ENCODE measurements at places on chromosomes 4 and X.
A peak's percentile ranks its signal among the peaks of the same experiment; 100 is the strongest.

DNA sequence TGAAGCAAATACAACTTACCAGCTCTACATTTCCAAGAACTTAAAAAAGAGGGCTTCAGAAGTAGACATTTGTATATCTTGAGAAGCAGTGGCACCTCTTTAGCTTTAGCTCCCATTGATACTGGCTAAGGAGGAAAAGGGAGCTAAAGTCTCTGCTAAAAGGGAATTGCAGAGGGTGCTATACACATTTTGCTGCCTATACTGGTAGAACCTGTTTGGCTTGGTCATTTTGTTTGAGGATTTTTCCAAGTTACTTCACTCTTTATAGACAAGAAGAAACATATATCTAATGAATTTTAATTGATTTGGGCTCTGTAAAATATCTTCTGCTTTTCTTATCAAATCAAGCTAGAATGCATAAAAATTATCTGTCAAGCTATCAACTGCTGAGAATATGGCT is 11.8 kb downstream of the PAPSS1 start:
- DNase-seq, result no peak
- no peaks in the 10 kb centered on the region for H3K4me1 ChIP-seq
- H3K27ac ChIP-seq, result no peak overlapping the region
- no peaks in the 10 kb centered on the region for H3K36me3 ChIP-seq
- H3K27me3 ChIP-seq, result no peaks in the 10 kb centered on the region
- no peak overlapping the region for H3K4me3 ChIP-seq

GRCh38 chr4:83910693-83911092 is 374.8 kb downstream of the GPAT3 start:
- H3K27me3 ChIP-seq, result no peaks in the 10 kb centered on the region
- no peak overlapping the region for H3K4me3 ChIP-seq
- no peak overlapping the region for H3K27ac ChIP-seq
- H3K36me3 ChIP-seq, result no peaks in the 10 kb centered on the region
- DNase-seq, result no peak

- H3K4me1 ChIP-seq, result no peaks in the 10 kb centered on the region
- DNase-seq, result no peak
- no peak overlapping the region for H3K27ac ChIP-seq
- no peaks in the 10 kb centered on the region for H3K27me3 ChIP-seq
- H3K4me3 ChIP-seq, result no peak overlapping the region
These were observed 550.5 kb downstream of the PDHA2 start for GRCh38 chr4:96390404-96390803.

DNA sequence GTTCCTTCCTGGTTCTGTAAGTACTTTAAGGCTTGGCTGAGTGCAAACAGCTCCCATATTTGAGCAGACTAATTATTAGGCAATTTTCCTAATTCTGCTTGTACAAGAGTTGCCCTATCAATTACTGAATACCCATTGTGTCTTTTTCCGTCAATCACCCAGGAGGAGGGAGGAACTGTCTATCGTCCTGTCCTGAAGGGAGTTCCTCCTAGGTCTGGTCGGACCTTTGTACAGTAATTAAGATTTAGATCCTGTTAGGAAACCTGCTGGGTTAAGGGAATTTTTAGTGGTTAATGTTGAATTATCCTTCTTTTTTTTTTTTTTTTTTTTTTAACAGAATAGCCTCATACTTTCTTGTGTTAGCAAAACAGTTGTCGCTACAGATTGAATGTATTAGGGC is 130.1 kb downstream of the KDM6A start:
- no peak overlapping the region for H3K4me3 ChIP-seq
- H3K27me3 ChIP-seq, result no peaks in the 10 kb centered on the region
- DNase-seq, result no peak
- H3K27ac ChIP-seq, result no peak overlapping the region

DNA sequence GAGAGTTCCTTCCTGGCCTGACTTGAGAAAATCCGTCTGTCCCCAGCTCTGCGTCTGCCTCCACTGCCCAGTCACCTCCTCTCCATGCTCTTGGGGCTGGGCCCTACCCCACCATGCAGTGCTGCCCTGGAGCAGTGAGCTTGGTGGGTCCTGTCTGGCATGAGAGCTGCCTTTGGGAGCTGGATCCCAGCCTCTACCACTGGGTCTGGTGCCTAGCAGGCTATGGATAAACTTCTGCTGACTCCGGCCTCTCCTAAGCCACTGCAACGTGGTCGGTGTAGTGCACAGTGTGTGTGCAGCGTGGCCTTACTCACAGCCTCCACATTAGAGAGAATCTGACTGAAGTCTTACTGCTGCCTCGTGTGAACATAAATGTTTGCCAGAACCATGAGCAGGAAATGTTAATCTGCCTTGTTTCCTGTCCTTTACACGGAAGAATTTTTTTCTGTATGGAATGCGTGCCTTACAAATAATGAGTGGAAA is 47.6 kb downstream of the HTT start:
- H3K27me3 ChIP-seq, result no peaks in the 10 kb centered on the region
- no peak for DNase-seq

- no peak for DNase-seq
- no peak overlapping the region for H3K27ac ChIP-seq
- H3K4me1 ChIP-seq, result no peaks in the 10 kb centered on the region
These were observed 70.4 kb downstream of the ELOVL6 start for GRCh38 chr4:110128029-110128428.

- H3K4me3 ChIP-seq, result no peak overlapping the region
- no peak overlapping the region for H3K27ac ChIP-seq
- H3K4me1 ChIP-seq, result no peaks in the 10 kb centered on the region
- no peaks in the 10 kb centered on the region for H3K27me3 ChIP-seq
These were observed 729.0 kb upstream of the AADAT start for GRCh38 chr4:170818786-170819185.

GRCh38 chr4:22895482-22895881 is 202.7 kb downstream of the GBA3 start:
- no peak for DNase-seq
- H3K4me1 ChIP-seq, result no peaks in the 10 kb centered on the region
- H3K4me3 ChIP-seq, result no peak overlapping the region
- no peaks in the 10 kb centered on the region for H3K27me3 ChIP-seq
- H3K36me3 ChIP-seq, result no peaks in the 10 kb centered on the region

- H3K36me3 ChIP-seq, result no peaks in the 10 kb centered on the region
- no peak overlapping the region for H3K27ac ChIP-seq
- no peaks in the 10 kb centered on the region for H3K4me1 ChIP-seq
- no peak for DNase-seq
These were observed 188.7 kb downstream of the GBA3 start for GRCh38 chr4:22881411-22881810.

DNA sequence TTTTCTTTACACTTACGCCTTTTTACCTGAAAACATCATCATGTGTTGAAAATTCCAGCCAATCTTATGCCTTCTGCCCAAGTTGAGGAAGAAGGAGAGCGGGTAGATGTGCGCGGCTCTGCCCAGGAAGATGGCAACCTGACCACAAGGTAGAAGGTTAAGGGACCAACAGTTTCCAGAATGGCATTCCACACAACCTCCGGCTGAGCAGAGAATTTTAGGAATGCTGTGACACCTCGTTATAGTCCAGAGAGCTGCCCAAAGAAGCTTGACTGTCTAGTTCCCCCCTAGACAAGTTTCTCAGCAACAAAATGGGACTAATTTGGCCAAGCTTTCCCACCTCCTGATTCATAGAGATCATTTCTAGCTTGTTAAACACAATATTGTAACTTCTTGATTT is 75.1 kb downstream of the CHST7 start:
- H3K36me3 ChIP-seq, result no peaks in the 10 kb centered on the region
- H3K4me3 ChIP-seq, result no peak overlapping the region
- no peak for DNase-seq
- no peaks in the 10 kb centered on the region for H3K27me3 ChIP-seq
- H3K27ac ChIP-seq, result no peak overlapping the region

GRCh38 chr4:183554878-183555585 is 50.2 kb downstream of the ING2 start:
- no peaks in the 10 kb centered on the region for H3K27me3 ChIP-seq
- no peaks in the 10 kb centered on the region for H3K36me3 ChIP-seq
- no peak overlapping the region for H3K27ac ChIP-seq
- H3K4me1 ChIP-seq, result no peaks in the 10 kb centered on the region
- DNase-seq, result no peak
- H3K4me3 ChIP-seq, result no peak overlapping the region

DNA sequence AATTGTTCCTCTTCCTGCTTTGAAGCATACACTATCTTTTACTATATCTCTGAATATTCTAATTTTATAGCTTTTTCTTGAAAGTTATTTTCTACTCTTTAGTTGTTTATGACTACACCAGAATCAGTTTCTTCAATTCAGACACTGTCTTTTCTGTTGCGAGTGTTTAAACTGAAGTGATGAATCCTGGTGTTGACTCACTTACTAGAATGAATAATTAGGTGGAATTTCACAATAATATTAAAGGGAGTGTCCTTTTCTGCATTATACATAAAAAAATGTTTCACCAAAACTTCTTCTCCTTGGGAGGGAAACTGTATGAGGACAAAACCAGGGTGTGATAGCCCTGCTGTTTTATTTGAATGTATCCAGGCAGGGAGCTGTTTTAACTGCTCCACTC is 1383.1 kb downstream of the C4orf33 start:
- no peaks in the 10 kb centered on the region for H3K36me3 ChIP-seq
- DNase-seq, result no peak
- no peaks in the 10 kb centered on the region for H3K27me3 ChIP-seq
- H3K4me3 ChIP-seq, result no peak overlapping the region
- no peak overlapping the region for H3K27ac ChIP-seq

- H3K4me1 ChIP-seq, result no peaks in the 10 kb centered on the region
- no peak overlapping the region for H3K4me3 ChIP-seq
- no peaks in the 10 kb centered on the region for H3K27me3 ChIP-seq
- H3K27ac ChIP-seq, result no peak overlapping the region
- no peaks in the 10 kb centered on the region for H3K36me3 ChIP-seq
- no peak for DNase-seq
These were observed 48.2 kb downstream of the TMEM156 start for GRCh38 chr4:38983787-38984598.

- DNase-seq, result peak; percentile 65
These were observed 6.6 kb downstream of the TIMM17B start for GRCh38 chrX:48890934-48891401.

- H3K27me3 ChIP-seq, result no peaks in the 10 kb centered on the region
- no peak for DNase-seq
- H3K4me1 ChIP-seq, result no peaks in the 10 kb centered on the region
- no peaks in the 10 kb centered on the region for H3K36me3 ChIP-seq
- H3K27ac ChIP-seq, result no peak overlapping the region
These were observed 15.0 kb downstream of the CLDN2 start for GRCh38 chrX:106935175-106935574.

GRCh38 chrX:65997978-65998717 is 41.7 kb downstream of the VSIG4 start:
- no peaks in the 10 kb centered on the region for H3K27me3 ChIP-seq
- H3K36me3 ChIP-seq, result no peaks in the 10 kb centered on the region
- H3K27ac ChIP-seq, result no peak overlapping the region

DNA sequence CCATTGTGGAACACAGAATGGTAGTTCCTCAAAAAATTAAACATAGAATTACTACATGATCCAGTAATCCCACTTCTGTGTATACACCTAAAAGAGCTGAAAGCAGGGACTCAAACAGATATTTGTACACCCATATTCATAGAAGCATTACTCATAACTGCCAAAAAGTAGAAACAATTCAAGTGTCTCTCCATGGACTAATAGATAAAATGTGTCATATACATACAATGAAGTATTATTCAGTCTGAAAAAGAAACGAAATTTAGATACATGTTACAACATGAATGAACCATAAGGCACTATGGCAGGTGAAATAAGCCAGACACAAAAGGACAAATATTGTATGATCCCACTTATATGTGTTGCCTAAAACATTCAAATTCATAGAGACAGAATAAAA is 145.1 kb downstream of the ANTXR2 start:
- no peaks in the 10 kb centered on the region for H3K4me1 ChIP-seq
- no peaks in the 10 kb centered on the region for H3K36me3 ChIP-seq
- DNase-seq, result no peak
- H3K4me3 ChIP-seq, result no peak overlapping the region
- H3K27me3 ChIP-seq, result no peaks in the 10 kb centered on the region

GRCh38 chr4:111546881-111547280 is 598.4 kb upstream of the FAM241A start:
- no peaks in the 10 kb centered on the region for H3K27me3 ChIP-seq
- no peak for DNase-seq
- no peak overlapping the region for H3K4me3 ChIP-seq
- H3K27ac ChIP-seq, result no peak overlapping the region

DNA sequence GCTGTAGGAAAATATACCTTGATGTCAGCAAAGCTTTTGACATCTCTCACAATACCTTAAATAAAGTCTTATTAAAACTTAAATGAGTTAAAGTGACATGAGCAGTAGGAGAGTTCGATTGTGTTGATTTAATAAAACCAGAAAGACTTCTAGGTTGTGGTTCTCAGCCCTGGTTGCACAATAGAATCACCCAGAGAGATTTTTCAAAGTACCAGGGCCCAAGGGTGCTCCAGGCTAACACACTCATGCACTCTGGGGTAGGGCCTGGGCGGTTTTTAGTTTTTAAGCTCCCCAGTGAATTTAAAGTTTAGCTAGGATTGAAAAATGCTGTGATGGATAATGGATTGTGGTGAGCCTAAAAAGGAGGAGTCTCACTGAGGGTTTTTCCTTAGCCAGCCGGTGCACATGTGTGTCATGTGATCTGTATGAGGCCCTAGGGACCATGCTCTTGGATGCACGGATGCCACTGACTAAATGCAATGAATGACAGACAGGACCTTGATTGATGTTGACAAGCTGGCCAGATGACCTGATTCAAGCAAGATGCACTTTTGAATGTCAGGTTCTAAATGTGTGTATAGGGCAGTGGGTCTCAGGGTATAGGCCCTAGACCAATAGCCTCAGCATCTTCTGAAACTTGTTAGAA is 185.0 kb downstream of the PTTG2 start:
- no peaks in the 10 kb centered on the region for H3K27me3 ChIP-seq
- H3K27ac ChIP-seq, result no peak overlapping the region
- H3K4me3 ChIP-seq, result no peak overlapping the region
- no peak for DNase-seq
- H3K36me3 ChIP-seq, result peaks cover 16% of the 10 kb centered on the region

- no peak overlapping the region for H3K27ac ChIP-seq
- H3K4me3 ChIP-seq, result no peak overlapping the region
- H3K36me3 ChIP-seq, result peaks cover 18% of the 10 kb centered on the region
- DNase-seq, result no peak
These were observed 118.2 kb downstream of the AFAP1 start for GRCh38 chr4:7821245-7822136.

- H3K27me3 ChIP-seq, result no peaks in the 10 kb centered on the region
- H3K4me1 ChIP-seq, result no peaks in the 10 kb centered on the region
These were observed 216.6 kb downstream of the NR3C2 start for GRCh38 chr4:148225639-148226038.

DNA sequence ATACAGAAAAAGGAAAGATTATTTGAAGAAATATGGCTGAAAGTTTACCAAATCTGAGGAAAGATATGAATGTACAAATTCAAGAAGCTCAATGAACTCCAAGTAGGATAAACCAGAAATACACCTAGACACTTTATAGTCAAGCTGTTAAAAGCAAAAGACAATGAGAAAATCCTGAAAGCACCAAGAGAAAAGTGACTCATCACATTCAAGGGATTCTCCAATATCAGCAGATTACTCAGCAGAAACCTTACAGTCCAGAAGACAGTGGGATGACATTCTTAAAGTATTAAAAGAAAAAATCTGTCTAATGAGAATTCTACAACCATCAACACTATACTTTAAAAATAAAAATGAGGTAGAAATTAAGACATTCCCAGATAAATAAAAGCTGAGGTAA is 223.8 kb upstream of the ZCCHC13 start:
- H3K4me3 ChIP-seq, result no peak overlapping the region
- H3K27me3 ChIP-seq, result no peaks in the 10 kb centered on the region
- no peak overlapping the region for H3K27ac ChIP-seq
- no peak for DNase-seq
- H3K36me3 ChIP-seq, result peaks cover 3% of the 10 kb centered on the region

All from ascending aorta (tissue), 2 donors.